ENCODE measurements at places on chromosomes 6 and 20. TPM values are rescaled to one million over a fixed set of nuclear protein-coding genes. Genes with fewer than 3 reads are reported as not detected.

DNA sequence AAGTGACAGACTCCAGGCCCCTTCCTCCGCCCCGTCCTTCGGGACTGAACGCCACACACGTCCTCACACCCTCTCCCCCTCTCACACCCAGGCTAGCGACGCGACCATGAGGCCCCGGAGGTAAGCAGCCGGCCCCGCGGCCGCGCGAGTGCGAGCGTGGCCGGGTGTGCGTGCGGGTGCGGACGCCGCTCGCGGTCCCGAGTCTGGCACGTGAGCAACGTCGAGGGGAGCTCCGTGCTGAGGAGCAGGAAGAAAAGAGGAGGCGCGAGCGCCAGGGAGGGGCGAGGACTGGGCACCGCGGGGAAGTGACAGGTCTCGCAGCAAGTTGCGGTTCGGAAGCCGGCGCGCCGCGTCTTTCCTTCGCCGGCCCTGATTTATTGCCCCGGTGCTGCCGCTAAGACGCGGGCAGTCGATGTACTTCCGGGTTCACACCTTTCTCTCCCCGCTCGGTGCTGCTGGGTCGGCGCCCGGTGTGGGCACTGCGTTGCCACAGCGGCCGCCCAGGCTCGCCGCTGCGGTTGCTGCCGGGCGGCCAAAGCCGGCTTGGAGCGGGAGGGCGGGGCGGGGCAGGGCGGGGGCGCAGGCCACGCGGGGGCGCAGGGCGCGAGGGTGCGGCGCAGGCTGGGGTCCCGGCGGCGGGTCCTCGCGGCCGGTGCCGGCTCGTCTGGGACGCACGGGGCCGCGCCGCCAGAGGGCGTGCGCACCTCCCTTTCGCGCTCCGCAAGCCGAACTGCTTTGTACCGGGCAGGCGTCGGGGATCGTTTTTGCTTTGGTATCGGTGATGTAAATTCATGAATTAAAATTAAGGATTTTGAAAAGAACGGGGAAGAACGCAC lies 15.8 kb upstream of the LIN28B start:
- peaks cover 47% of the 10 kb centered on the region for H3K27me3 ChIP-seq
- H3K27ac ChIP-seq, result no peak overlapping the region
- H3K36me3 ChIP-seq, result no peaks in the 10 kb centered on the region
- H3K4me3 ChIP-seq, result peak overlapping the region; percentile 57
- DNase-seq, result peak; percentile 56

The OR12D3 gene
- total RNA-seq, result not detected

DNA sequence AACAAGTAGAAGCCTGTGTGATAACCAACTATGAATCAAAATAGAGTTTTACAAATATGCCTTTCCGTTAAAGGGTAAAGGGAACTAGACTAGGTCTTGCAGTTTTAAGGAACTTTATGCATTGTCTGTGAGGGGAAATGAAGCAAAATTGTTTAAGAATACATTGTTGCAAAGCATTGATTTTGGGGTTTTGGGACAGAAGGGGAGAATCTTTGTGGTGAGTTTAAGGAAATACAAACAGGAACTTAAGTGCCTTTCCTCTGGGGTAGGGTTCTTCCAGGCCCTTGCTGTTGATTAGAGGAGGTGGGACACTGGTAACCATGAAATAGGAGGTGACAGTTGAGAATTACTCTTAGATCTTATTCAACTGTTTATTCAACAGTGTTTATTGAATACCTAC lies 4.7 kb downstream of the MAPK14 start:
- H3K27me3 ChIP-seq, result peaks cover 2% of the 10 kb centered on the region
- H3K36me3 ChIP-seq, result peaks cover 26% of the 10 kb centered on the region
- DNase-seq, result no peak
- H3K4me3 ChIP-seq, result no peak overlapping the region

DNA sequence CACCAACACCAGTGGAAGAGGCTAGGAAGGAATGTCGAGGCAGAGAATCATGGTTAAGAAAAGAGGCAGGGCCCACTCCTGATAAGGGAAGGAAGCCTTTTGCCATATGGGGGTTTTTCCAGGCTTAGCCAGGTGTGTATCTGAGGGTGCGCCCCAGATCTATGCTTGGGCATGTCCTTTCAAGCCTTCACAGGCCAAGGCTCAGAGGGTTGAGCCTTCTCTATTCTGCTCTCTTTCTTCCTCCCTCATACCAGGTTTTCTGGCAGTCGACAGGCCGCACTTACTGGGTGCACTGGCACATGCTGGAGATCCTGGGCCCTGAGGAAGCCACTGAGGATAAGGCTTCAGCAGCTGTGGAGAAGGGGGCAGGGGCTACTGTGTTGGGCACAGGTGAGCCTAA lies 4.7 kb downstream of the CUL9 start:
- peaks cover 39% of the 10 kb centered on the region for H3K4me1 ChIP-seq
- H3K36me3 ChIP-seq, result peaks cover 13% of the 10 kb centered on the region
- no peaks in the 10 kb centered on the region for H3K27me3 ChIP-seq
- DNase-seq, result no peak

DNA sequence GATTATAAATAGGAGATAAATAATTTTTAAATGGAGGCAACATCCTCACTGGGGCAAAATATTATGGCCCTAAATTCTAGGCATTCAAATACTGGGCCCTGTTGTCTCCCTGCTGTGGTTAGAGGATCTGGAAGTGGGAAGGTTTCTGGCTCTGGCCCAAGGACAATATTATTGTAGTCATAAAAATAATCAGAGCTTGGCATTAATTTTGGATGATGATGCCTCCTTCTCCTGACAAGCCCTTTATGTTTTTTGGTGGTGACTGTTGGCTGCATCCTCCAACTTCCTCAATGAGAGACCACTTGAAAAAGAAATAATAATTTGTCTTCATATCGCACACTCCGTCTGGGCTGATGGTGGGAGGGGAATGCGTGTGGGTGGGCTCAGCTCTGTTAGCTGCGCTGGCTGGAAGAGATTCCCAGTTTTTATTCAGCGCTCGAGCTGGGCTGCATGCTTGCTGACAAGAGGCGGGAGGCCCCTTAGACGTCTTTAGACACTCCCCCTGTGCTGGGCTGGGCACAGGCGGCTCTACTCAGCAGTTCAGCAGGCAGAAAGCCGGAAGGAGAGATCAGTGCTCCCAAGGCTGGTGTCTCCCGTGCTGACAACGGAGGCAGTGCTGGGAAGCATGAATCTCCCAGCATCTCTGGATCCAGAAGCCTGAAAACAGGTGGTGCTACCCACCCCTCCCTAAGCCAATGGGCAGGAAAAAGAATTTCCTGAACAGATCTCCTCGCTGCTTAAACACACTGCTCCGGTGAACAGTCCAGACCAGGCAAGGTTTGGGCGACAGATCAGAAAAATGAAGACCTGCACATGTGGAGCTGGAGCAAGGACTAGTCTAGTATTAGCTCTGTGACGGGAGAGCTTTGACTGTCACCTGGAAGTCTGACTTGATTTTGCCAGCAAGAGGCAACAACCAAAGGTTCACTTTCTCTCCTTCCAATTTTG lies 97.7 kb downstream of the SYCP2 start:
- no peak for DNase-seq
- H3K27me3 ChIP-seq, result peaks cover 27% of the 10 kb centered on the region
- no peak overlapping the region for H3K4me3 ChIP-seq
- H3K36me3 ChIP-seq, result no peaks in the 10 kb centered on the region
- no peak overlapping the region for H3K27ac ChIP-seq

DNA sequence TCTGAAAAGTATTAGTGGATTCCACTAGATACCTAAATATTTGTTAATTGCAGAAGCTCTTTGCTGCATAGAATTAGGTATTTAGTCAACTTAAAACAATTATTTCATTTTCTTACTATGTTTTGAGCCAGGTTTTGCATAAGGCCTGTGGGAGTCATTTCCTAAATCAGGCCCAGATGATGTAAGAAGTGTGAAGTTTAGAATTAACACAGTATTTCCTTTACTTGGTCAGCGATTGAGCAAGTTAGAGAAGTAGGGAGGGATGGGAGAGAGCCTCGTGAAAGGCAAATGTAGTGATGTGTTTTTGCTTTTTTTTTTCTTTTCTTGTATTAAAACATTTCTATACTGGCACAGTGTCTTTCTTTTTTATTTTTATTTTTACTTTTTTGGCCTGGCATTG lies 711.1 kb downstream of the HDGFL1 start:
- no peak for DNase-seq
- H3K4me3 ChIP-seq, result no peak overlapping the region
- no peaks in the 10 kb centered on the region for H3K27me3 ChIP-seq
- no peak overlapping the region for H3K27ac ChIP-seq

DNA sequence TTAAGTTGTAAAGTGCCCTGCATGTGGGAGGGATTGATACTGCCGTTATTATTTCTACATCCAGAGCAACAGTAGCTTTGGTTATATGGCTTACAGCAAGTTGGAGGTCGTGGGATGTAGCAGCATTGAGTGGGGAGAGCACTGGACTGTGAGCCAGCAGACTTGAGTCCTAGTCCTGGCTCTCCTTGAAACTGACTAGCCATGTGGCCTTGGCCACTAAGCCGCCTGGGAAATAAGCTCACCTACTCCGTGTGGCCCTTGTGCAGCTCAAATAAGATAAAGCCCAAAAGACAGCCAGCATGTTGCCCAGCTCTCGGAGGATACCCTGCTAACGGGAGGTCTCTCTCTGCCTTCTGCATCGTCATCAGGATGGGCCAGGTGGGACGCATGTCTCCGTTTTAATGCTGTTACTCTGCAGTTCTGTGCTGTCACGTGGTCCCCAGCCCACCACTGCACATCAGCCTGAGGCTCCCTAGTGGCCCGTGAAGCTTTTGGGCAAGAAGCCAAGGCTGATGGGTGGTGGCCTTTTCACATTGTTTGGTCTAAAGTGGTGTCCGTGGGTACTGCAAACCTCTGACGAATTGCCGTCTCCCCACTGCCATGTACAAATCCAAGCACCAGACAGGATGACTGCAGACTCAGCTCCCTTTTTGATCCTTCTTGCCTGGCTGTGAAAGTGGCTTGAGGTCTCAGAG lies 7.9 kb downstream of the EPB41L1 start:
- no peaks in the 10 kb centered on the region for H3K4me1 ChIP-seq
- DNase-seq, result no peak
- H3K4me3 ChIP-seq, result no peak overlapping the region
- H3K27me3 ChIP-seq, result peaks cover 8% of the 10 kb centered on the region

The RBM12 gene
- total RNA-seq, result 169 TPM

GRCh38 chr6:79048611-79049010 lies 29.4 kb downstream of the PHIP start:
- H3K27ac ChIP-seq, result no peak overlapping the region
- no peak overlapping the region for H3K4me3 ChIP-seq
- H3K27me3 ChIP-seq, result no peaks in the 10 kb centered on the region
- H3K36me3 ChIP-seq, result peaks cover 41% of the 10 kb centered on the region
- peaks cover 21% of the 10 kb centered on the region for H3K4me1 ChIP-seq

DNA sequence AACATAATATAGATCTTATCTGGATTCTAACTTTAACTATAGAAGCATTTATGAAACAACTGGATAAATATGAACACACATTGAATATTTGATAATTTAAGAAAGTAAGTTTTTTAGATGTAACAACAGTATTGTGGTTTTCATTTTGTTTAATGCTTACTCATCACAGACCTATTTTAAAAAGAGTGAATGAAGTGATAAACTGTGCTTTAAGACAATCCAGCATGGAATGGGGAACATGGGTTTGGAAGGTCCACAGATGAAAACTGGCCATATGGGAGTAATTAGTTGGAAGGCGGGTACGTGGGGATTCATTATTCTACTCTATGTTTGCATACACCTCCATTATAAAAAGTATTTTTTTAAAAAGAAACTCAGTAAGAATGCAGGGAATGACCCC lies 21.2 kb downstream of the EPB41L2 start:
- no peak for DNase-seq
- H3K4me1 ChIP-seq, result no peaks in the 10 kb centered on the region
- no peaks in the 10 kb centered on the region for H3K27me3 ChIP-seq
- H3K36me3 ChIP-seq, result peaks cover 1% of the 10 kb centered on the region
- H3K4me3 ChIP-seq, result no peak overlapping the region

DNA sequence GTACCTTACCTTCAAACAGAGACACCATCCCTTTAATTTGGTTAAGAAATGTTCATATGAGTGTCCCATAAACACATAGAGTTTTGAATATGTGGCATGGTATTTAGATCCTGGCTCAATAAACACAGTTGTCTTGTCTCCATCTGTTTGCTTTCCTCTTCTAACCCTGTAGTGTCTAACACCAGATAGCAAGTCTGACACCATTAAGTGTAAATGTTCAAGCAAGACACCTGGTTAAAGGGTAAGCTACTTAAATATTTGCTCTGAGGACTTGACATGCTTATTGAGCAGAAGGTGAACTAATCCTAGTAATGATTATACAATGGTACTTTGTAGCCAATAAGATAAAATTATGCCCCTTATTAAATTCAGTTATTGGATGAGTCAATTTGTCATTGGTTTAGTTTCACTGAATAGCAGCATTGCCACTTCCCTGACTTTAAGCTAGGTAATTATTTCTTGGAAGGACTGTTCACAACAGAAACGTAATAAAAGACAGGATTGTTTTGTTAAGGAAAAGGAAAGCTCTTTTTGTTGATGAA lies 26.9 kb upstream of the GOPC start:
- H3K4me1 ChIP-seq, result no peaks in the 10 kb centered on the region
- H3K4me3 ChIP-seq, result no peak overlapping the region
- DNase-seq, result no peak
- H3K36me3 ChIP-seq, result peaks cover 9% of the 10 kb centered on the region
- H3K27me3 ChIP-seq, result peaks cover 4% of the 10 kb centered on the region

DNA sequence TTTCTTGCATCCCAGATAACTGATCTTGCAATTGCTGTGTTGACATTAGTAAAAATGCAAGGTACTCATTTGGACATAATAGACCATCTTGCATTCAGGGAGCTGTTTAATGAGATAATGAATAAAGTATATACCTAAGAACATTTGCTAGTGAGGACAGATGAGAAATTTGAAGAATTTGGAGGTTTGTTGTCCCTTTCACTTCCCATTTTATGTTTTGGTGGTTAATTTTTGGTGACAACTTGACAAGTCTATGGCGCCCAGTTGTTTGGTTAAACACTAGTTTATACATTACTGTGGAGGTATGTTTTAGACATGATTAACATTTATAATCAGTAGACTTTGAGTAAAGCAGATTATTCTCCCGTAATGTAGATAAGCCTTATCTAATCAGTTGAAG lies 300.2 kb upstream of the SYNCRIP start:
- no peak for DNase-seq
- no peak overlapping the region for H3K4me3 ChIP-seq
- H3K36me3 ChIP-seq, result no peaks in the 10 kb centered on the region
- no peaks in the 10 kb centered on the region for H3K4me1 ChIP-seq
- H3K27me3 ChIP-seq, result peaks cover 4% of the 10 kb centered on the region

- no peaks in the 10 kb centered on the region for H3K4me1 ChIP-seq
- no peak for DNase-seq
- no peaks in the 10 kb centered on the region for H3K27me3 ChIP-seq
- no peak overlapping the region for H3K27ac ChIP-seq
These were observed 209.0 kb downstream of the TFAP2A start for GRCh38 chr6:10205892-10206291.

DNA sequence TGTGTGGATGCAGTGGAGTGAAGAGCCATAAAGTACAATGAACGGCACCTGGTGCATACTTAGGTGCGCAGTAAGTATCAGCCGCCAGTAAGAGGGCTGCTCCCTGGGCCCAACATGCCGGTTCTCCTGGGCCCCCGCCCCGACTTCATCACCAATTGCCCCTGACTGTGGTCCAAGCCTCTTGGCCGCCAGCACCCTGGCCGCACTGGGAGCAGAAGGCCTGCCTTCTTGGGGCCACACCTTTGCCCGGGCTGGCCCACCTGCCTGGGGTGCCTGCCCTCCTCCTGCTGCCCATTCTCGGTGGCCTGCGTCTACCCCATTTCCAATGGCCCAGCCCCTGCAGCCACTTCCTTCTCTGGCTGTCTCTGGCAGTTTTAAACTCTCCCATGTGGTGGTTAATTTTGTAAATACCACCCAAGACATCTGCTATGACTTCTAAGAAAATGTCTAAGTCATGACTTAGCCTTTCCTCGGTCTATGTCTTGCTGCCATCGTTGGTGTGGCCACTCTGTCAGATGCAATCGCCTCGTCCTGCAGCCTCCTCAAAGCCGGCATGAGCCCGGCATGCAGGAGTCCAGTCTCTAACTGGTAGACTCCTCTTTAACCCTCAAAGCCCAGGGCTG lies 36.8 kb downstream of the PMEPA1 start:
- H3K36me3 ChIP-seq, result peaks cover 2% of the 10 kb centered on the region
- no peak overlapping the region for H3K27ac ChIP-seq
- H3K4me3 ChIP-seq, result no peak overlapping the region
- no peaks in the 10 kb centered on the region for H3K27me3 ChIP-seq

The ANGPT4 gene
- total RNA-seq, result not detected

Data from activated naive CD8-positive, alpha-beta T cell treated with anti-CD3 and anti-CD28 coated beads for 36 hours (primary cell).